NCI-H1105 (cell line): ENCODE measurements at places on chromosomes 4 and X.

DNA sequence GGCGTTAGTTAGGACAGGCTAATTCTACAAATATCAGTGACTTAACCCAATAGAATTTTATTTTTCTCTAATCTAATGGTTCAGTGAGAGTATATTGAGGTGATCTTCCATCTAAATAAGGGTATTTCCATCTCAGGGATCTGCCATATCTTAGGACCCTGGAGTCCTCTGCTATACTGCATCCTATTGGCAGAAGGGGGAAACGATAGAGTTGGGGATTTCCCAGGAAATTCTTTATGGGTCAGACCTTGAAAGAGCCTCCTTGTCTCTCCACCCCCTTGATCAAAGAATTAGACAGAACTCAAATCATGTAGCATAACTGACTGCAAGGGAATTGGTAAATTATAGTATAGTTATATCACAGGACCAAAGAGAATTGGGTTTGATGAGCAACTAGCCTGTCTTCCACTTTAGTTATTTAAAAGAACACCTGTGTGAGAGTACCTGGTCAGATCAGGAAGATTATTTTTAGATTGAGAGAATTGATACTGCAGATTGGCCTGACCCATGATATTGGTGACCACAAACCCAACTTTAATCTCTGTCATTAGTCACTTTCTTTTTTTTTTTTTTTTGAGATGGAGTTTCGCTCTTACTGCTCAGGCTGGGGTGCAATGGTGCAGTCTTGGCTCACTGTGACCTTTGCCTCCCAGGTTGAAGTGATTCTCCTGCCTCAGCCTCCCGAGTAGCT is 25.6 kb downstream of the SMARCA5 start:
- DNase-seq = no peak

DNA sequence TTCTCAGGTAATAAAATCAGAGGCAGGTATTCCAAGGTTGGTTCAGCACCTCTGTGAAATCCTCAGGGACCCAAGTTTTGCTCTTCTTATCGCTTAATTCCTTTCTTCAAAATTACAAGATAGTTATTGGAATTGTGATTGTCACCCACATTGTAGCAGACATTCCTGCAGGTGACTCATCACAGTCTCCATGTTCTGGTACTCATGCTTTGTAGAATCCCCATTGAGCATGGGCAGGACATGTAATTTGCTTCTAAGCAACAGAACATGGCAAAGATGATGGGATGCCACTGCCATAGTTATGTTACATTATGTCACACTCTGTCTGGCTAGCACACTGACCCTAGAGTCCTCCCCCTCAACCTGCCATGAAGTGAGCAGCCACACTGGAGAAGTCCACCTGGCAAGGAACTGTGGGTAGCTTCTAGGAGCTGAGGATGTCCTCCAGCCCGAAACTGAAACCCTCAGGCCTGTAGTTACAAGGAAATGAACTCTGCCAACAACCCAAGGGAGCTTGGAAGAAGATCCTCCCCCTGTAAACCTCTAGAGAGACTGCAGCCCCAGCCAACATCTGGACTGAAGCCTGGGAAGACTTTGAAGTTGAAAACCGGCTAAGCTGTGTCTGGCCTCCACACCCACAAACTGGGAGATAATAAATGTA is 58.3 kb upstream of the GUCY1A1 start:
- DNase-seq = no peak

DNA sequence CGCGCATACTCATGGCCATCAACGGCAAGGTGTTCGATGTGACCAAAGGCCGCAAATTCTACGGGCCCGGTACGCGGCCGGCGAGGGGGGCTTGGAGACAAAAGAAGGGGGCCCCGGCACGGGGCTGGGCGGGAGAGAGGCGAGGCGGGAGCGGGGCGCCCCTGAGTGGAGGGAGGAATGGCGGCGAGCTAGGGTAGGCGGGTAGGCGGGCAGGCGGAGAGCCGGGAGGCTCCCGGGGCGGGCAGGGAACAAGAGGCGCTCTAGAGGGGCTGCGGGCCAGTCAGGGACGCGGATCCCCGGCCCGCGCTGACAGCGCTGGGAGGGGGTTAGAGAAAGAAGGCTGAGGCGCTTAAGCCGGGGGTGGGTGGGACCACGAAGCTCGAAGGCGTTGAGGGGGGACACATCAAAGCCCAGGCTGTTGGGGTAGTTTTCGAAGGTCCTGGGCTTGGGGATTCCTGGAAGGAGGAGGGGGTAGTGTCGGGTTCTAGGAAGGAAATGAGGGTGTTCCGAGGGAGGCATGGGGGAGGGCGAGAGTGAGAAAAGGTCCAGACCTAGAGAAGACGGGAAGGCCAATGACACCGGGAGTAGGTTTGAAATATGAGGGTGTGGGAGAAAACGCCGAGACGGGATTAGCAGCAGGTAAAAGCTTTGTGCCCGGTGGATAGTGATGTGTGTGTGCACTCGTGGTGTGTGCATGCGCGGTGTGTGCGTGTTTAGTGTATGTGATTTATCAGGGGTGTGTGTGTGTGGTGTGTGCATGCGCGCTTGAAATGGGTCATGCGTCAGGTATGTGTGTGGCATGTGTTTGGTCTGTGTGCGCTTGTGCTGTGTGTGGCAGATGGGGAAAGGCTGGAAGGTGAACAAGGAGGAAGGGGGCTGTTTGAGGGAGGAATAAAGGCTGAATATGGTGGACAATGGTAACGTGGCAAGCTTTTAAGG is 807 bp downstream of the PGRMC1 start:
- no peak for DNase-seq

GRCh38 chrX:74505437-74505836 is 84.1 kb downstream of the SLC16A2 start:
- no peak for DNase-seq

DNA sequence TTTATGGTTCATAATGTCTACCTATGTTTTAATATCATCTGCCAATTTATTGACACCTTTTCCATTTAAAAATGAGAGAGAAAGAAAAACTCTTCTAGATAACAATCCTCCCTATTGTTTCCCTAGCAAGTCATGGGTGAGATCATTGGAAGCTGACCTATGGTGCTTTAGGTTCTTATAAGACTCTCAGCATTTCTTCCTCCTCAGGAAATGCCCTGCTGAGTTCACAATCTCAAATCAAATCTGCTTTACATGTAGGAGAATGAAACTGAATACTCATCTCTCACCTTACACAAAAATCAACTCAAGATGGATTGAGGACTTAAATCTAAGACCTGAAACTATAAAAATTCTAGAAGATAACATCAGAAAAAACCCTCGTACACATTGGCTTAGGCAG is 267.4 kb downstream of the RAPGEF2 start:
- no peak for DNase-seq

DNA sequence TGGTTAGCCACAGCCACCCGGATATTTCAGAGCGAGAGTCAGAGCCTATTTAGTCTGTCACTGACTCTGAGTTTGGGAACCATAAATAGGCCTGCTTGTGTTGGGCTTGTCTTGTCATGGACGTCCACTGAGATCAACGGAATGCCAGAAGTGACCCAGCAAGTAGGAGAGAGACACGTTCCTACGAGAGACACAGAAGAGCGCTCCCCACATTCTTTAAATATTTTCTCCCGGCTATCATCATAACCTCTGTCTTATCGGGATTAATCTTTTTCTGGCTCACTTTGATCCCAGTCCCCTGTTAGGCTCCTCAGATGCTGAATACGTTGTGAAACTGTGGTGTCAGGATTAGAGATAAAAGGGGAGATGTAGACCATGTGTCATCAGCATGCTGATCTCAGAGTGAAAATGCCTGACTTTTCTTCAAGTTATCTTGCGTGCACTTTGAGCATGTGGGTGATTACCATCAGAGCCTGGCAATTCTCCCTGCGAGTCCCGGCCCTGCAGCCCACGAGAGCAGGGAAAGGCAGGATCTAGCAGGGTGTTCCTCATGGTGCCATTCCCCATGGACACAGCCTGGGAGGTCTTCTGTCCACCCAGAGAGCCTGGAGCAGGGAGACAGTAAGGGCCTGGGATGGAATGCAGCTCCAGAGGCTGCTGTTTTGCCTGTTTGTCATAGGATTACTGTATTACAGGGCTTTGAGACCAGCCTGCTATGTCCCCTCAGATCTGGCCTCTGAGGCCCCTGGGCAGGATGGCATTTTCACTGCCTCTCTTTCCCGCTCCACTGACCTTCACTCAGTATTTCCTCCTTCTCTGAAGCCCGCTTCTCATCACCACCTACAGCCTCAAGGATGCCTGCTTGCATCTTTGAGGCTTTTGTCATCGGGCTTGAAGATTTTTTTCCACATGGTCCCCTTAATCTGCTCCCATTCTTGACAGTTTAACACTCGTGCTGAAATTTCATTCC is 2.8 kb upstream of the TENM3 start:
- no peak for DNase-seq

GRCh38 chr4:54495641-54496040 is 162.1 kb upstream of the KIT start:
- DNase-seq = no peak

- DNase-seq = no peak
Observed at GRCh38 chr4:73066928-73067327, 2.6 kb downstream of the COX18 start.

- no peak for DNase-seq
Observed at GRCh38 chr4:13601848-13602247, 25.7 kb downstream of the BOD1L1 start.

GRCh38 chr4:75831856-75832405 is 70.3 kb downstream of the PPEF2 start:
- peak; percentile 43 for DNase-seq

- no peak for DNase-seq
Observed at GRCh38 chr4:153764601-153765368, 5.0 kb upstream of the RNF175 start.

DNA sequence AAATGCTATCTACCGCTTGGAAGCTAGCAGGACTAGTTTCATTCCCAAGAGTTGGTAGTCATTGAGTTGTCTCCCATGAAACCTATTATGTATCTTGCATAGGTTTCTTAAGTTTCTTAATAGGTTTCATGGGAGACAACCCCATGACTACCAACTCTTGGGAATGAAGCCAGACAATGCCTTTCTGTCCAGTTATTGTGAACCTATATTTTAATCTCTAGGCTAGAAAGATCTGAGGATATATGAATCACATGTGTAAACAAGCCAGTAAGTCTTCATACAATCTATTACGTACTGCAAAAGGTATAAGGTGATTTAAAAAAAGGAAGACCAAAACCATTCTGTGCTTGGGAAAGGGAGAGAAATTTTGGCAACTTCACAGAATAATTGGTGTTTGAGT is 162.6 kb downstream of the INPP4B start:
- DNase-seq = no peak
